Stimulated activated CD4-positive, alpha-beta T cell treated with anti-CD3 and anti-CD28 coated beads, TNF-alpha, amount 100 ng/mL, for 24 hours (primary cell): ENCODE measurements at places on chromosomes 3 and 15.

DNA sequence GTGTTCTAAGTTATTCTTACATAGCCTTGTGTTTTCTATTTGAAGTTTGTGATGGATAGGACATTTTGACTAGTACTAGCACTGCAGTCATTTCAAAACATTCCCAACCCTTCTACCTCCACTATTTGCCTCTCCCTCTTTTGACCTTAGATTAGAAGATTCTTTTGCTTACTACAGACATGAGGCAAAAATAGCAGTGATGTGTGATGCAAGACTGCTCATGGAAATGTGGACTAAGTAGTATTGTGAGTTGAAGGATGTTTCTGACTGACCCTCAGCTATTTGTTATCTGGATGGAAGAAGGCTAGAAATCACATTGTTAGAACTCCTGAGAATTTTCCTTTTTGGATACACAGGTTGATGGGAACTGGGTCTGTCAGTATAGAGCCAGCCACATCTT lies 45.9 kb downstream of the ATP2C1 start:
- DNase-seq = no peak

GRCh38 chr15:29952225-29952624 lies 130.0 kb upstream of the TJP1 start:
- DNase-seq = no peak

- no peak for DNase-seq
Measured at GRCh38 chr3:152184971-152185686, 83.6 kb upstream of the MBNL1 start.

DNA sequence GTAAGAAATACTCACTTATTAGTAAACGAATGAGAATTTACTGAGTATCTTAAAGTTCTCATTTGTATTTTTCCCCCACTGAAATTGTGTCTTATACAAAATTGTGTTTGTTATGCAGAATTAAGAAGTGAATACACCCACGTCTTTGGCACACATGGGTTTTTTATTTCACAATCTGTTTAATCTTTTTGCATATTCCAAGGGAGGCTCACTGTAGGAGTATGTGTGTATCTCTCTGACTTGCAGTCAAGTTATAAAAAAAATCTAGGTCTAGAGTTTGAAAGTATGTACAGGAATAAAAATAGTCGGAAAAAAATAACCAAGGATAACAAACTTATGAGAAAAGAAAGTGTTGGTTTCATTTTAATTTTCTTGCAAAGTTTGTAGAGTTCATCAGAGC lies 255.2 kb downstream of the PDCD6IP start:
- DNase-seq = no peak

DNA sequence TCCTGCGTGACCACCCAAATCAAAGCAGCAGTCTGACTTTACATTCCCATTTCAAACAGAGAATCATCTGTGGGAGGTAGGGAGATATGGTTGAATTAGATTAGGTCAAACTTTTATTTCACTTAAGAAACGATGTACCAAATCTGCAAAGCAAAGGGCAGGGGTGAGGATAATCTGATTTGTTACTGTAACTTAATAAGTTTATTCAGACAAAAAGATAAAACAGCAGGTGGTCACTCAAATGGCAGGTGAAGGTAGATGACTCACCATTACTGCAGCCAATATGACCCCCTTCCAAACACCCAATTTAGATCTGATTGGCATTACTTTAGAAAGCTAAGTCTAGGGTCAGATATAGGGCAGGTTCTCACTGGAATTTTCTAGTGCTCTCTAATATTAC lies 651.0 kb upstream of the NAALADL2 start:
- DNase-seq = no peak

DNA sequence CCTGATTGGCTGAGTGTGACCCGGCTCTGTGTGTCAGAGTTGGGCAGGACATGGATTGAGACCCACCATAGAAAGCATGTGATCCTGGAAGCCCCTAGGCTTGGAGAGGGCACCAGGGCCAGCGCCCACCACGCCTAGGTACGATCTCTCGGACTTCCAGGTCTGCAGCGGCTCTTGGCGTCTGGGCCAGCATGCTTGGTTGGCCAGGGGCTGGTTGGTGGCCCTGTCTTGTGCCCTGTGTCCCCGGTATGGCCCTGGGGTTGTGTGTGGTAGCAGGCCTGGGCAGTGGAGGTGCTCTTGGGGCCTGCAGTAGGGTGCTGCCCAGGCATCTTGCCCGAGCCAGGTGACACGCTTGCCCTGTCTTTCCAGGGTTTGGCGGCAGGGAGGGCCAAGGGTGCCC lies 210.6 kb downstream of the UBE3A start:
- DNase-seq = no peak

DNA sequence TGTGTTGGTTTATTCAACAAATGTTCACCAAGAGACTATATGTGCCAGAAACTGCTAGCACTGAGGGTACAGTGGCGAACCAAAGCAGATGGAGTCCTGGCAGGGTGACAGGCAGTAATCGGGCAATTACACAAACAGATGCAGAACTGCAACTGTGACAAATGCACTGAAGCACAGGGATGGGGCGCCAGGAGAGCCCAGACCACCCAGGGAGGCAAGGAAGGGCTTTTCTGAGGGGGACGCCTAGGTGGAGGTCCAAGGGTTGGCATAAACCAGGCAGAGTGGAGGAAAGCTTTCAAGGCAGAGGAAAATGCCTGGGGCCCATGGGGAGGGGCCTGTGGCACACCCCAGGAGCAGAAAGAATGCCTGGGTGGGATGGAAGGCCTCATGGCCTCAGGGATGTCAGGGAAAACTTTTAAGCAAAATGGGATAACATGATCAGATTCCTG lies 5.5 kb downstream of the DIS3L start:
- DNase-seq = no peak

- DNase-seq = no peak
Measured at GRCh38 chr15:63572749-63573464, 24.3 kb upstream of the FBXL22 start.

- no peak for DNase-seq
Measured at GRCh38 chr3:126570103-126570541, 11.4 kb upstream of the C3orf22 start.

DNA sequence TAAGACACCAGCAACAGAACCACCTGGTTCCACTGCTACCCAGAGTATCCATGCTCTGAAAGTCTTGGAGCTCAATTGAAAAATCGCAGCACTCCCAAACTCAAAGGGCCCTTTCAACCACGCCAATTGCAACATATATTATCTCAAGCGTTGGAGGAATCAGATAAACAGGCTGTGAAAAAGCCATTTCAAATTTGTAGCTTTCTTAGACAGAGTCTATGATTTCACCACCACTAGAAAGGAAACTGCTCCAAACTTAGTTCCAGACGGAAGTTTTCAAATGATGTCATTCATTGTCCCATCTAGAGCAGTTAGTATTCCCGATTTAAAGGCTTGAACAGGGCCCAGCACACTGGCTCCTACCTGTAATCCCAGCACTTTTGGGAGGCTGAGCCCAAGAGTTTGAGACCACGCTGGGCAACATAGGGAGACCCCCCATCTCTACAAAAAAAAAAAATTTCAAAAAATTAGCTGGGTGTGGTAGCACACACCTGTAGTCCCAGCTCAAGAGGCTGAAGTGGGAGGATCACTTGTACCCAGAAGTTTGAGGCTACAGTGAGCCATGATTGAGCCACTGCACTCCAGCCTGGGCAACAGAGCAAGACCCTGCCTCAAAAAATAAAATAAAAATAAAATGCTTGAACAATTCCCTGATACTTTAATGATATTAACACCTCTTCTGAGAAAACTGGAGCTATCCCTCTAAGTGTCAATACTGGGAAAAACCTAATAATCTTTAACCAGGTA lies 16.8 kb downstream of the TNIK start:
- DNase-seq = no peak

DNA sequence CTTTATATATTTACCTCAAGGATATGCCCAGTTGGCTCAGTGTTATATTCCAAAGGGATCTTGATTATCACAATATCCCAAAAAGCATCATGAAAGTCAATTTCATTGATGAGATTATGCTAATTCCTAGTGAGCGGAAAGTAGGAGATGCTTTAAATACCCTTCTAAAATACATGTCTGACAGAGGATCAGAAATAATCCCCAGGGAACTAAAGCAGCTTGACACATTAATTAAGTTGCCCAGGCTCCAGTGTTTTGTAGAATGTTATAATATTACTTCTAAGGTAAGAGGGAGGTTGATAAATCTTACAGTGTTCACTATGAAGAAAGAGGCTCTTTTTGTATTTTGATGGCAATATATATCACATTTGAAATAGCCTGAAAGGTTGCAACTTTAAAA lies 767.5 kb upstream of the ROBO1 start:
- no peak for DNase-seq

- no peak for DNase-seq
Measured at GRCh38 chr15:88704791-88705768, 66.3 kb downstream of the ISG20 start.

- DNase-seq = no peak
Measured at GRCh38 chr15:100033140-100033857, 300.1 kb upstream of the LYSMD4 start.

DNA sequence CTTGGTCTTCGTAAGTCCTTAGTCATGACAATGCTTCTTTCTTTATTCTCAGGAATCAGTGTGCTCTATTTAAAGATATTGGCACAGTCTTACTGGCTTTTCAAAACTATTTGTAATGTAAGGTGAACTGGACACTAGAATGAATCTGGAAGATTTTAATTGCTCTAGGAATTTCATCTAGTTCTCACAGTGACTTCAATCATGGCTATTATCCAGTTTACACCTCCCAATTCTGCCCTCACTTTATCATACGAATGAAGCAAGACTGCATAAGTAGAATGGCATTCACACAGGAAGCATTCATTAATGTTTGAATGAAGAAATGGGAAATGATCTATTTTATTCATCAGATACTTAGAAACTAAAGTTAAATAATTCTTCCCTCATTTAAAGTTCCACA lies 26.7 kb upstream of the DRD3 start:
- DNase-seq = no peak

GRCh38 chr3:21390856-21391255 lies 360.2 kb downstream of the ZNF385D start:
- no peak for DNase-seq

DNA sequence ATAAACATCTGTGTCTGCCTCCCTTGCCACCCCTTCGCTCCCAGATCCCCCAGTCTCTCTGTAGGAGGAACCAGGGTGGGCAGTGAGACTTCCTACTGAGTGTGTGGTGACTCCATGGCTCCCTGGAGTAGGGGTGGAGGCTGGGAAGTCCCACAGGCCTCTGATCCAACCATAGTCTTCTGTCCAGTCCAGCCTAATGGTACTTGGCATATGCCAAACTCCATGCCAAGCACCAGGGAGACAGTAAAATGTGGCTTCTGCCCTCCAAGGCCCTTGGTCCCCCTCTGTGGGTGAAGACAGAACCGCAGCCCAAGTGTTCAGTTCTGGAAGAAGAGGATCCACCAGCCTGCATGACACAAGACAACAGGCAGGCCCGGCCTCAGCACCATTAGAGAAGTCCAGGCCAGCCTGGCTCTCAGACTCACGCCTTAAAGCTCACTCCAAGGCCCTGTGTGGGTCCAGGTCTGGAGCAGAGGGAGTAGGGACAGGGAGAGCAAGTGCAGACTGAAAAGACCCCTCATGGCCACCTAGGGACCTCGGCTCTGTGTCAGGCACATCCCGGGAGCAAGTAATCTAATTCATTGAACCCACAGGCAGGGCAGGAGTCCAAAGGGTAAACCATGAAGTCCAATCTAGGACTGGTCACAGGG lies 112.7 kb downstream of the ETFA start:
- no peak for DNase-seq

- DNase-seq = no peak
Measured at GRCh38 chr3:144743225-144743668, 771.6 kb downstream of the DIPK2A start.

DNA sequence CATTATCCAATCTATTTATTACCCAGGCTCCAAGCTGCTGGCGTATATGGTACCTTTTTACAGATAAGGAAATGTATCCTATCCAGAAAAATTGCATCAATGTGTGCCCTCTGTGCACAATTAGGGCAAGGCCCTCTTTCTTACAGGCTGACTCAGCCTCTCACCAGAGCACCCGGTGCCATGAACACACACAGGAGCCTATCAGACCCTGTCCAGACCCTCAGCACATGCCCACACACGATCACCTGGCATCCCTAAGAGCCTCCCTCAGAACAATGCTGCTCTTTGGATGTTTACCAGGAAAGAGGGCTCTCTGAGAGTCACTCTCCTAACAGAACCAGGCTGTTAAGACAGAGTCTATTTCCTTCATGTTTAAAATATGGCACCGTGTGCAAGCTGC lies 460.0 kb upstream of the TBL1XR1 start:
- no peak for DNase-seq

DNA sequence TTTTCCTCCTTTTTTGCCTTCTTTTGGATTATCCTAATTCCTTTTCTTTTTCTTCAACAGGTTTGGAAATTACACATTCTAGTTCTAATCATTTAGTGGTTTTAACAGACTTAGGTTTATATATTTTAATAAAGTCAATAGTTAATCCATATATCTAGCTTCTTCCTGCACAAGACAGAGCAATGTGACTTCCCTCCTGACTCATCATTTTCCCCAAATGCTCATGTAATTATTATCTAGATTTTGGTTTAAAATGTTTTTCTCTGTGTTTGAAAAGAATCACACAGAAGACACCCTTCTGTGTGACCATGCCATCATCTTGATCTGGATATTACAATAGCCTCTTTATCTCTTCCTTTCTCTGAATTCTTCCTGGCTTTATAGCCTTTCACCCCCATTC lies 28.6 kb upstream of the SSR3 start:
- no peak for DNase-seq

- no peak for DNase-seq
Measured at GRCh38 chr3:181369637-181370036, 342.1 kb upstream of the SOX2 start.
